Purkinje cell (primary cell): ENCODE measurements at places on chromosomes 5 and 9. TPM values are rescaled to one million over a fixed set of nuclear protein-coding genes. Genes with fewer than 3 reads are reported as not detected.

GDA gene
- 0.66 and 42.8 TPM in 2 replicates for polyA plus RNA-seq

KCNIP1 gene
- 139 and 148 TPM in 2 replicates for polyA plus RNA-seq

ANKRD31 gene
- 0.32 and 0.42 TPM in 2 replicates for polyA plus RNA-seq

PLPPR1 gene
- 1.2 and 4.3 TPM in 2 replicates for polyA plus RNA-seq

CA9 gene
- polyA plus RNA-seq, result not detected in 2 replicates

TAF1L gene
- polyA plus RNA-seq, result not detected in 2 replicates
